ENCODE measurements at places on chromosomes 6 and 20.

DNA sequence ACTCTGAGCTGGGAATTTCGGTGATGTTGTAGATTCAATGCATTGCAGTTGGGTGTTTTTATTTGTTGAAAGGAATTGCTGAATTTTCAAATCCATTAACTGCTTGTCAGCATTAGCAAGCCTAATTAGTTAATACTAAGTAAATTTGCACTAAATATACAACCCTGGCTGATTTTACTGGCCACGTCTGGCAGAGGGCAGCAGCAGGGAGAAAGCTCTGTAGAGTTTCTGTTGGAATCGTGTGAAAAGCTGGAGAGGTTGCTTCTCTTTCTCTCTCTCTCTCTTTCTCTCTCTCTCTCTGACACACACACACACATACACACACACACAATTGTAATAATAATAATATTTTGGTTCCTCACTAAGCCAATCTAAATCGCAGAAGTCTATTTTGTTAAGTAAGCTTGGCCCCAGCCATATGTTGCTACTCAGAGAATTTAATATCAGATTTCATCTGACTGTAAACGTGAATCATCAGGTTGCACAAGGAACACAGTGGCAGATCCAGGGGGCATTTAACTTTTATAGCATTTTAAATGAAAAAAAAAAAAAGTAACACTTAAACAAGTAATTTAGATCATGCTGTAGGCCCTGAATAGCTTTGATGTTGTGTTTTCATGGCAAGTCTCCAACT is 289.5 kb downstream of the ESR1 start:
- no peak for DNase-seq

DNA sequence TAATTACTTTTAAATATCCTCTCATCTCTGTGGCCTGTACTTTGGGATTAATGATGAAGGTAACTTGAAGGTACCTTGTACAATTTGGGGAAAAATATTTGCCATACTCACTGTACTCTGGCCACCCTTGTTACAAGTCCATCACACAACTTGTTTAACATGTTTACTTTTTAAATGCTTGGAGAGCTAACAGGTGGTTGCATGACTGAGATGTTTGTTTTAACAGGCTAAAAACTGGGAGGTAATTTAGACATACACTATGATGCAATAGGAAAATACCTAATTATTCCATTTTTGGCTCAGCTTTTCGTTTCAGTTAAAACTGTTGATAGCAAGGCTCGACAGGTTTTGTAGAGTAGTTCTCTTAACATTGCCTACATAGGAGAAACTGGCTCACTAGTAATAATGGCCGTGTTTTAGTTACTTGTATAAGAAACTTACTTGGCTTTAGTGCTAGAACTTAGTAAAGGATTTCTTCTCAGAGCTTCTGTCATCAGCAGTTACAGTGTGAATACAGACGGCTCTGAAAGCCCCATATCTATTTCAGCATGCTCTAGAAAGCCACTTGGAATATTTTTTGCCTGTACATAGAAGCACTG is 489.8 kb upstream of the SOX4 start:
- no peak for DNase-seq

- no peak for DNase-seq
Measured at GRCh38 chr20:13243826-13244376, 22.8 kb downstream of the ISM1 start.

- DNase-seq: no peak
Measured at GRCh38 chr6:4655196-4656025, 120.8 kb upstream of the CDYL start.

DNA sequence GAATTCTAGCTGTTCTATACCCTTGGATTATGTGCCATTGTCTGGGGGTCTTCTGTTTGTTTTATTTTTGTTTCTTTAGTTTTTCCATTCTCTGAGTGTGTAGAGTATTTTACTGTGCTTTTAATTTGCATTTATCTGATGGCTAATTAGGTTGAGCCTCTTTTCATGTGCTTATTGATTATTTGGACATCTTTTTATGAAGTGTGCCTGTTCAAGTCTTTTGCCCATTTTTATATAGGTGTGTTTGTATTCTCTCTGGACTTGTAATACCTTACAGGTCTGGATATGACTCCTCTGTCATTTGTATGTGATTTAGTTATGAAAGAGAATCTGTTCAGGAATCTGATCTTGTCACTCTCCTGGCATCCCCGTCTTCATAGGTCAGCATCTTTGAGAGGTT is 22.6 kb upstream of the APCDD1L start:
- no peak for DNase-seq

DNA sequence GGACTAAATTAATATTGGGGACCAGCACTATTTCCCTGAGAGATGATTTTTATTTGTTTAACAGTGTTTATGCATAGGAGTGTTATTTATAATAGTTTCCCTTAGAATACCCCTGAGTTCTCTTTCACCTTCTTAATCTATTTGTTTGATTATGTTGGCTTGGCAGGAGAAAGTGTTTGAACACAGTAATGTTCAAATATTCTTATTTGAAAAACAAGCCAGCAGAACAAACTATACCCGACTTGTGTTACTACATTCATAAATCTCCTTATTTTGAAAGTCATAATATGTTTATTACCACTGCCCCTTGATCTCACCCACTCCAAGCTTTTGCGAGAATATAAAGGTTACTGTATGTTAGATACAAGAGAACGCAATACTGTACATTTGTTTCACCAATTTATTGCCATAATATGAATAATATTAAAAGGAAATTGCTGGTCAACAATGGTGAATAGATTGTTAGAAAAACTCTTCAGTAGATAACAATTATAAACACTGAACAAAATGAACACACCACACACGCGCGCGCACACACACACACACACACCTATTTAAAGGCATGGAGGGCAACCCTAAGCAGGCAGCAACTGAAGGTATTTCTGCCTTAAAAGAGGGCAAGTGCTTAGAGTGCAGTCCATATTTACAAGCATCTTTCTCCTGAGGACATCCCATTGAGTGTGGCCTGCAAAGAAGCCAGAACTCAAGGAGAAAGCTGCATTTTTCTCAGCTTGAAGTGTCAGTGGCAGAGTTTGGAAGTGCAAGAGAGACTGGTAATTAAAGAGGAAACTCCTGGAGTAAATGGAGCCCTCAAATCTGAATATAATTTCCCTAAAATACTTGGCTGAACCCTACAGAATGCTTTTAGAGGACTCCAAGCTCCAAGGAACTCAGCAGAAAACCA is 279.4 kb upstream of the MAN1A1 start:
- no peak for DNase-seq

DNA sequence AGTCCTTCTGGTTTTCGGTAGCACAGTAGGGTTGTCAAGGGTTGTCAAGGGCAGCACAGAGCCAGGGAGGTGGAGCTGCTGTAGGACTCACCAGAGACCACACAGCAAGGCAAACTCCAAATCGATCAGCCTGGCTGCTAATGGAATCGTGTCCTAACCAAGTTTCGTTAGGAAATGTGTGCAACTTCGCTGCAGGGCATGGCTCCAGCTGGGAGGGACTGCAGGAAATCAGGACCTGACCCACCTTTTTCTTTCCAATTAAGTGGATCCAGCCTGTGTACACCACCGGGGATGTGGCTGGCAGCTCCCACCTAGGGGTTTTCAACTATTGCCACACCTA is 251.7 kb upstream of the QKI start:
- no peak for DNase-seq

DNA sequence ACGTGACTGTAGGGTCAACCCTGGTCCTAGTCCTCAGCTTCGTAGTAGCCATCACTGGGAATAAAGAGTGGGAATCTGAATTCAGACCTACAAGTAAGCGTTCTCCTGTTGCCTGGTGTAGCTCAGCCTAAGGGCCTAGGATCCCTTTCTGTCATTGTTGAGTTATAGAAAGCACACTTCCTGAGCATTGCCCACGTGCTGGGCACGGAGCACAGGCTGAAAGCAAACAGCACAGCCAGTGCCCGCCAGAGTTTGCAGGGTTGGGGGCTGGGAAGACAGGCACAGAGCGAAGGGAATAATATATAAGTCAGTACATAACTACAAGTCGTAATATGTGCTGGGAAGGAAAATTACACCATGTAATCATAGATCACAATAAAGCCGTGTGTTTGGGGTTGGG is 166.3 kb downstream of the TBXT start:
- DNase-seq: no peak

GRCh38 chr20:6606651-6607050 is 160.8 kb upstream of the BMP2 start:
- DNase-seq: no peak

GRCh38 chr6:37648465-37649330 is 49.0 kb downstream of the MDGA1 start:
- peak; percentile 26 for DNase-seq

- no peak for DNase-seq
Measured at GRCh38 chr6:148743476-148743875, 3.4 kb upstream of the UST start.

GRCh38 chr6:88785478-88785877 is 177.9 kb downstream of the RNGTT start:
- no peak for DNase-seq

GRCh38 chr6:136015531-136015930 is 164.0 kb downstream of the PDE7B start:
- DNase-seq: no peak

DNA sequence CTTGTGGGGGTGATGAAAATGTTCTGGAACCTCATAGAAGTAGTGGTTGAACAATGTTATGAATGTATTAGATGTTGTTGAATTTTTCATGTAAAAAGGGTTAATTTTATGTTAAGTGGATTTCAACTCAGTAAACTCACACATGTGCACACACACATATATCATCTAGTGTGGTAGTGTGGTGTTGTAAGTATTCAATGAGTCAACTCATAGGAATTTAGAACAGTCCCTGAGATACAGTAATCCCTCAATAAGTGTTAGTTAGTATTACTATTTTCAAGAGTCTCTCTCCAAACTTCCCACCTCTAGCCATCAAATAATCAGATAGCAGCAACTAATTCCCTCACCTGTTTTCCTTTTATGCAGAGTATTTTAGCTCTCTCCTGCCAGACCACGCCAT is 563.1 kb upstream of the JARID2 start:
- DNase-seq: no peak

DNA sequence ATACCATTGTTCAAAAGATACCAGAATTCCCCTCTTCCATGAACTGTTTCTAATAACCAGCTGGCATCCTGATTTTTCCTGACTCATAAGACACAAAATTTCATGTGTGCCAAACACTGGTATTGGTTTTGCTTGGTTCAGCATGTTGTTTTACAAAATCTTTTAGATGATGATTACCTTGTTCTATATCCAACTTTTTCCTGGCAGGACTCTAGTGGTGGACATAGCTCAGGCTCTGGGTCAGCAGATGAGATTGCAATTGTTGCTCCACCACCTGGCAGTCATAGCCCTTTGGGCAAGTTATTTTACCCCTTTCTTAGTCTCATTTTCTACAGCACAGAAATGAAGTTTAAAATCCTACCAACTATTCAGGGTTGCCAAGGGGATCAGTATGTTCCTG is 6.2 kb downstream of the TRIM38 start:
- no peak for DNase-seq
